Esophagus mucosa (tissue), 1 donor: ENCODE measurements at places on chromosomes 2 and 18. TPM values are rescaled to one million over a fixed set of nuclear protein-coding genes. Genes with fewer than 3 reads are reported as not detected.

TCF23 gene
- total RNA-seq, result not detected

POTEJ gene
- not detected for total RNA-seq

XPO1 gene
- 77.7 TPM for total RNA-seq

RNF152 gene
- total RNA-seq, result 7.7 TPM

MTLN gene
- 61.6 TPM for total RNA-seq

SLC23A3 gene
- total RNA-seq, result 0.64 TPM

QPCT gene
- 5.9 TPM for total RNA-seq

LIMS3 gene
- total RNA-seq, result not detected

CNNM3 gene
- 6.1 TPM for total RNA-seq

TLX2 gene
- not detected for total RNA-seq

LIMS2 gene
- total RNA-seq, result 6.0 TPM

SNORC gene
- 1.8 TPM for total RNA-seq

FHL2 gene
- total RNA-seq, result 39.0 TPM

ELOA2 gene
- not detected for total RNA-seq

FAM124B gene
- 0.36 TPM for total RNA-seq
